Left ventricle myocardium inferior (tissue), 1 donor: ENCODE measurements at places on chromosomes 5 and 9. TPM values are rescaled to one million over a fixed set of nuclear protein-coding genes. Genes with fewer than 3 reads are reported as not detected.
A peak's percentile ranks its signal among the peaks of the same experiment; 100 is the strongest.

UNC5A gene
- not detected for total RNA-seq

RNF44 gene
- total RNA-seq = 28.2 TPM

DNA sequence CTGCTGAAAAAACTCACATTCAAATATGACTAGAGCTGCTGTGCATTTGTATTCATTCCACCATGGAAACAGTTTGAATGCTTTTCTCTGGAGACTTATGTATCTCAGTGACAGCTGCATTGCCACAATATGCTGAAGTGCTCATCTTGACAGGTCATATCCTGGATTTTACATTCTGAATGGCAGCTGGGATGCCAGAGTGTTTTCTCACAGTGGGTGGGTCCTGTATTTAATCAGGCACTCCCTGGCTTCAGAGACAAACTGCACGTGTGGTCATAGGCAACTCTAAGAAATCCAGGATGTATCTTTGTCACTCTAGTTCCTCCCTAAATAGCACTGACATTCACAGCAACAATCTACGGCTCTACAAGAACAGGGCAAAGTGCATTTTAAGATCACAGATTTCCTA lies 75.6 kb downstream of the ST8SIA4 start:
- H3K36me3 ChIP-seq = no peaks in the 10 kb centered on the region
- no peak for DNase-seq
- H3K27ac ChIP-seq = peak overlapping the region; percentile 71
- H3K27me3 ChIP-seq = no peaks in the 10 kb centered on the region

MFAP3 gene
- total RNA-seq = 29.4 TPM

DNA sequence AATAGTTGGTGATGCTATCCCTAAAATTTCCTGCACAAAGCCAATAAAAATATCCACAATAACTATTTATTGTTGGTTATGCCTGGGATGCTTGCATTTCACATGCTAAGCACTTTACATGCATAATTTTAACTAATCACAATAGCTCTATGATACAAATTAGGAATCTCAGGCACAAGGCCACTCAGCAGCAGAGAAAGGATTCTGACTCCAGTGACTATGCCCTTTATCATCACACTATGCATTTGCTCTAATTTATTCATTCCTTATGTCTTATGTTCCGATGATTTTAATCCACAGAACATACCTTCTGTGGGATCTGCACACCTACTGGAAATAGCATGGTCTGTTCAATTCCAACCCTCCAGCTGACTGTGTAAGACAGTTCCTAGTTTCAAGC lies 476.1 kb downstream of the TMEM232 start:
- peaks cover 11% of the 10 kb centered on the region for H3K27me3 ChIP-seq
- H3K4me3 ChIP-seq = no peak overlapping the region
- no peaks in the 10 kb centered on the region for H3K36me3 ChIP-seq
- H3K4me1 ChIP-seq = no peaks in the 10 kb centered on the region

MBLAC2 gene
- 3.6 TPM for total RNA-seq

- no peak overlapping the region for H3K4me3 ChIP-seq
- H3K4me1 ChIP-seq = no peaks in the 10 kb centered on the region
- H3K36me3 ChIP-seq = no peaks in the 10 kb centered on the region
- H3K27me3 ChIP-seq = no peaks in the 10 kb centered on the region
- no peak overlapping the region for H3K27ac ChIP-seq
- no peak for DNase-seq
Measured at GRCh38 chr9:72932619-72933018, 20.2 kb downstream of the ALDH1A1 start.

DNA sequence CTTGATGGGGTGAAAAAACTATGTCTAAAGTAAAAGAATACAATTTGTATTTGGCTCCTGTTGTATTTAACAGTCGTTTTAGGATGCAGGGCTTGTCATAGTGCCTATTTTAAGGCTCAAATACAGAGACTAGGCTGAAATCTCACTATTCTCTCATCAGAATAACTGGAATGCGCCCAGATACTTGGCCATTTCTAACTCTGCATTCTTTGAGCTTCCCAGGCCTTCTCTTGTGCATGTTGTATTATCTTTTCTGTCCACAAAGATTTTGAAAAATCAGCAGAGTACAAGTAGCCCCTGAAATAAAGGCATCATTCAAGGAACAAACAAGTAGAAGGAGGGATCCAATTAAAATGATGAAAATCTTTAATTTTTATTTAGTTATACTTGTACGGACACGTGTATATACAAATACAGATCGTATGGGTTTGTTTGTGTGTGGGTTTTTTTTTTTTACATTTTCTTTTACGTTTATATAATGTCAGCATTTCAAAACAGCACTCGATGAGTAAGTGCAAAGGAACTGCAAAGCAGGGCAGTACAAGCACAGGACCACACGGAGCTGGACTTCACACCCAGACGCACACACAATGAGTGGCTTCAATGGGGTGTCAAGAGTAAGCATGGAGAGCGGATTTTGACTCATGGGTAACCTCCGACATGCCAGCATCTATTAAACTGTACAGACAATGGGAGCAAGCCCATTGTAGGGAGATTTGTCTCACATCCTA lies 294.0 kb downstream of the EFNA5 start:
- H3K27ac ChIP-seq = no peak overlapping the region
- no peaks in the 10 kb centered on the region for H3K27me3 ChIP-seq
- H3K36me3 ChIP-seq = no peaks in the 10 kb centered on the region

DNA sequence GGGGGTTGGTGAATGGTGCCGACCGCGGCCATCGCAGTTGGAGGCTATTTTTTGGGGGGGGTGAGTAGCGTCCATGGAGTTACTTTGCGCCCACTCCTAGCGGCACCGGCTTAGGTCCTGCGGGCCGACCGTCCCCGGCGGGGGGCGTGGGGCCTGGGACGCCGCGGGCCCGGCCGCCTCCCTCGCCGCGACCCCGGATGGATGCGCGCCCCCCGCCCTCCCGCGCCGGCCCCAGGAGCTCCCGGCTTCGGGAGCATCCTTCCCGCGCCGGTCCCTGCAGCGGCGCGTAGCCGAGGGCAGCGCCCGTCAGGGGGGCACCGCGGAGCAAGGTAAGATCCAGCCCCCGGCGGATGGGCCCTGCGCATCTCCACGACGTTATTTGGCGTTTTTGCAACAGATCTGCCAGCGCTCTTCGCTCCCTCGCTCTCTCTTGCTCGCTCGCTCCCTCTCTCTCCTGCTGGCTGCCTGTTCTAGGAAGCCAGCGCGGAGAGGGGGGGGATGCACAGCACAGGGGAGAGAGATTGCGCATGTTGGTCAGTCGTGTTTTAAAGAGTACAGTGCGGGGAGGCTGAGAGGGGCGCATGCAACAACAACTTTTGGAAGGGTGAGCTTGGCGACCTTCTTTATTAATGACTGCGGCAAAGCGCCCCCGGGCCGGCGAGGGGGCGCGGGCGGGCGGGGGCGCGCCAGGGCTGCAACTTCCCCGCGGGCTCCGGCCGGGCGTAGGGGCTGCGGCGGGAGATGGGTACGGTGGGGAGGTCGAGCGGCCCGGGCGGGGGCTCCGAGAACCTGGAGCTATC lies 413 bp downstream of the JADE2 start:
- H3K4me3 ChIP-seq = peak overlapping the region; percentile 95
- peak; percentile 76 for DNase-seq
- H3K4me1 ChIP-seq = peaks cover 70% of the 10 kb centered on the region
- no peaks in the 10 kb centered on the region for H3K27me3 ChIP-seq
- H3K27ac ChIP-seq = peak overlapping the region; percentile 100

- DNase-seq = no peak
- no peak overlapping the region for H3K4me3 ChIP-seq
- no peak overlapping the region for H3K27ac ChIP-seq
Measured at GRCh38 chr5:75639535-75640311, 28.5 kb downstream of the ANKDD1B start.

IFNB1 gene
- total RNA-seq = not detected

DNA sequence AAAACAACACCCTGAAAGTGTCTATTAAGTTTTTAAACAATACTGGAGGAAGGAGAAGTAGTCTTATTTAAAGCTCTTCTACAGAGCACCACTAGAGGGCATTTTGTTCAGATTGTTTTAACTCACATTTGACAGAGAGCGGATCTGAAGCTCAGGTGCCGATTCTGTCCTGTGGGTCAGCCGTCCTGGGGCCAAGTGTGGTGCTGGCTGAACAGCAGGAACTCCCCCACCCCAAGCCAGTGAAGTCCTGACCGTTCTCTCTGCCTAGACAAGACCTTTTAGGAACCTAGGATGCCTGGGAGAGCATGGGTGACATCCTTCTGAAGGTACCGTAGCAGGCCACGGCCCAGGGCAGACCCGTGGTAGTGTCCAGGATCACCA lies 3.9 kb downstream of the EXOC3 start:
- H3K36me3 ChIP-seq = peaks cover 51% of the 10 kb centered on the region
- no peak for DNase-seq
- H3K4me1 ChIP-seq = peaks cover 32% of the 10 kb centered on the region
- no peak overlapping the region for H3K4me3 ChIP-seq

GRCh38 chr5:158175934-158176481 lies 317.1 kb upstream of the CLINT1 start:
- no peak overlapping the region for H3K4me3 ChIP-seq
- H3K36me3 ChIP-seq = no peaks in the 10 kb centered on the region

SHROOM1 gene
- total RNA-seq = 4.9 TPM

DNA sequence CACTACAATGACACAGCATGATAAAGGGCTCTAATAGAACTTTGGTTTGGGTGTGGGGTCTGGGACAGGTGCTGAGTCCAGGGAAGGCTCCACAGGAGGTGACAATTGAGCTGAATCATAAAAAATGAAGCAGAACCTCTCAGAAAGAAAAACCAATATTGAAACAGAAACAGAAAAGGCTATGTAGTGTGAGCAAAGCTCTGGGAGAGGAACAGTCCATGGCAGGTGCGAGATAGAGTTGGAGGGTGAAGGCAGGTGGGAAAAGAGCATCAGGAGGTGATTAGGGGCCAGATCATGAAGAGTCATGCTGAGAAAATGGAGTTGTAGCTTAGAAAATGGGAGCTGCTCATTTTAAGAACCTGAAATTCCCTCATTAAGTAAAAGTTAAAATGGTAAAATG lies 164.9 kb downstream of the KCTD16 start:
- H3K4me3 ChIP-seq = no peak overlapping the region
- H3K27me3 ChIP-seq = no peaks in the 10 kb centered on the region
- no peak overlapping the region for H3K27ac ChIP-seq
- no peaks in the 10 kb centered on the region for H3K36me3 ChIP-seq

GRCh38 chr9:121459513-121459912 lies 40.1 kb downstream of the GGTA1 start:
- H3K27ac ChIP-seq = no peak overlapping the region
- H3K27me3 ChIP-seq = no peaks in the 10 kb centered on the region
- H3K4me1 ChIP-seq = peaks cover 18% of the 10 kb centered on the region
- no peak for DNase-seq
- H3K36me3 ChIP-seq = peaks cover 3% of the 10 kb centered on the region
- H3K4me3 ChIP-seq = no peak overlapping the region

DNA sequence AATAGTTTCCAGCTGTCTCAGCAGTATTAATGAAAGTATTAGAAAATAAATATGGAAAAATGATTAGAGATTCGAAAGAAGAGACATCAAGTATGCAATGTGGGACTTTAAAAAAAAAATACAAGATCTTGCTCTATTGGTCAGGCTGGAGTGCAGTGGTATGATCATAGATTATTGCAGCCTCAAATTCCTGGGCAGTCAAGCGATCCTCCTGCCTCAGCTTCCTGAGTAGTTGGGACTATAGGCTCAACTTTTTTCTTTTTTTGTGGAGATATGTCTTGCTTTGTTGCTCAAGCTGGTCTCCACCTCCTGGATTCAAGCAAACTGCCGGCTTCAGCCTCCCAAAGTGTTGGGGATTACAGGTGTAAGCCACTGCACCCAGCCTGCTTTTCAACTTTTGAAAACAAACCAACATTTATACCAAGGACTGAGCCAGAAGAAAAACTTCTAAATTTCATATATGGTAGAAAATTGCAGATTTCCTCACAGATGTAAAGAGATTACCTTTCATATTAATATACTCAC lies 323.1 kb downstream of the ADGRV1 start:
- no peak for DNase-seq
- no peak overlapping the region for H3K4me3 ChIP-seq
- no peak overlapping the region for H3K27ac ChIP-seq
- no peaks in the 10 kb centered on the region for H3K36me3 ChIP-seq
- no peaks in the 10 kb centered on the region for H3K27me3 ChIP-seq

GABBR2 gene
- total RNA-seq = 1.1 TPM

DNA sequence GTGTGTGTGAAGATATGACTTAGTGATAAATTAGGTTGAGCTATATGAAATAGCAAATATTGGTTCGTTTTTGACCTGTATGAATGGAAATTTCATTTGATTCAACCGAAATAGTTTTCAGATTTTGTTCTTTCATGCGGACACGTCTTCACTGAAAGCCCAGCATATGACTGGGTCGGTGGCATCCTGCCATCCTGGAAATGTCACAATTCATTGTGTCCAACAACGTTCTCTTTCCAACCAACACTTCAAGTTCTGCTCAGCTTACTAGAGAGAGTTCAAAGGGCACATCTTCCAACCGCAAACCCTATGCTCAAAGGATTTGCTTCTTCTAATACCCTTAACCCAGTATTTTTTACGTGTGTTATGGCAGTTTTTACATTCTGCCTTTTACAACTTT lies 252.5 kb downstream of the NTRK2 start:
- H3K27ac ChIP-seq = no peak overlapping the region
- no peaks in the 10 kb centered on the region for H3K27me3 ChIP-seq
- no peak for DNase-seq
- no peaks in the 10 kb centered on the region for H3K36me3 ChIP-seq
- H3K4me3 ChIP-seq = no peak overlapping the region

GRCh38 chr5:5736007-5736406 lies 313.5 kb downstream of the ICE1 start:
- H3K27me3 ChIP-seq = no peaks in the 10 kb centered on the region
- H3K4me3 ChIP-seq = no peak overlapping the region
- no peak overlapping the region for H3K27ac ChIP-seq
- DNase-seq = no peak
- H3K4me1 ChIP-seq = no peaks in the 10 kb centered on the region

DNA sequence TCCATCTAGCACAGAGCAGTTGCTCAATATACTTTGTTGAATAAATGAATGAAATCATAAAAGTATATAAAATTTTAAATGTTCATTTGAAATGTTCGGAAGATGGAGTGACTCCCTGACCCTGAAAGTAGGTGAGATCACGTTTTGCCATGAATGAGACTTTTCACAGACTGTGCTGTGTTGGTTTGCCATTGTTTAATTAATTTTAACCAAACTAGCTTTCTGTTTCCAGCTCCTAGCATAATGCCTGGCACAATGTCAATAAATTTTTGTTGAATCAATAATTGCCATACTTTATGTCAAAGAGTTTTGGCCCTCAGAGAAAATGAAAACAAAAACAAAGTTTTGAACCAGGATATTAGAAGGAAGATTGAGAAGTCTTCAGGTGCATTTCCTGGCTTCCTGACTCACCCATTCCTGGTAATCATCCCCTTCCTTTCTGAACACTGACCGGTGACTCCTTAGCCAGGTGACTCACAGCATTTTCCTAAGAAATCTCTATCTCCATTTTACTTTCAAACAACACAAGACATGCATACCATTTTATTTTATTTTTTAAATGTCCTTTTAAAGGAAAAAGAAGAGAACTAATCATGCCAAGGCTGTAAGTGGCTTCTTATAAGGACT lies 15.1 kb downstream of the SLC28A3 start:
- DNase-seq = no peak
- H3K4me1 ChIP-seq = no peaks in the 10 kb centered on the region
- H3K4me3 ChIP-seq = no peak overlapping the region
- no peaks in the 10 kb centered on the region for H3K27me3 ChIP-seq
- no peak overlapping the region for H3K27ac ChIP-seq

SLC45A2 gene
- total RNA-seq = not detected

ARHGEF37 gene
- total RNA-seq = 22.8 TPM

GRCh38 chr5:127863610-127864395 lies 160.6 kb downstream of the CCDC192 start:
- no peak overlapping the region for H3K27ac ChIP-seq
- no peaks in the 10 kb centered on the region for H3K27me3 ChIP-seq
- no peak for DNase-seq
- no peak overlapping the region for H3K4me3 ChIP-seq
- H3K4me1 ChIP-seq = peaks cover 16% of the 10 kb centered on the region
- no peaks in the 10 kb centered on the region for H3K36me3 ChIP-seq

PCDHB12 gene
- total RNA-seq = 0.69 TPM
